CD4-positive, alpha-beta T cell treated with Interleukin-17A for 4 hours (primary cell): ENCODE measurements at places on chromosomes 2 and 18.

GRCh38 chr18:9570255-9570654 lies 44.1 kb downstream of the PPP4R1 start:
- no peak for DNase-seq

- DNase-seq = no peak
Measured at GRCh38 chr18:71831039-71831438, 713.1 kb downstream of the CBLN2 start.

DNA sequence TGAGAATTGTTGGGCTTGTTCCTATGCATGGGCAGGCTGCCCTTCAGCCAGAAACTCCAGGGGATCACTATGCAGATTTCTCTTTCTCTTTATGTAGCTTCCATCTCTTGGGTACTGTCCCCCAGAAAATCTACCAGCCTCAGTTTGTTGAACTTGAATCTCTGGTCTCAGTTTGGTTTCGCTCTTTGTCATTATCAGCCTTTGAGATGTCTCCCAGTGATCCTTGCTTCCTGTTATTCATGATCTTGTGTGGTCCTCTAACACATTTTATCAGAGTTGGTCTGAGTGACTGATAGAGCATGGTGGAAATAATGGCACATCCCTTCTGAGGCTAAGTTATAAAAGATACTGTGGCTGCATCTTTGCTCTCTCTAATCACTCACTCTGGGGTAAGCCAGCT lies 7.8 kb downstream of the TMEM87B start:
- no peak for DNase-seq

DNA sequence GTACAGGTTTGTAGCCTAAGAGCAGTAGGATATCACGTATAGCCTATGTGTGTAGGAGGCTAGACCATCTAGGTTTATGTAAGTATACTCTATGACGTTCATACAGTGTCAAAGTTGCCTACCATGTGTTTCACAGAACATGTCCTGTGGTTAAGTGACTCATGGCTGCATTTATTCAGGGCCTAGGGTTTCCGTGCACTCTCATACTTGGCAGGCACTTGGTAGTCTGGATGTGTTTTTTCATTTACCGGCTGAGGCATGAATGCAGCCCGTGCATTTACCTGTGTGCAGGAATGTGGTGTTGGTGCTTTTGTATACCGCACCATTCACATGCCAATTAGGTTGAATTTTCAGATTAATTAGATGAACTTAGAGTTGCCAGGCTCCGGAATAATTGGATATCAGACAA lies 43.4 kb downstream of the MYL12B start:
- DNase-seq = peak; percentile 35

- peak; percentile 66 for DNase-seq
Measured at GRCh38 chr2:237968048-237968862, 1.4 kb downstream of the UBE2F start.

GRCh38 chr2:120702061-120702460 lies 33.6 kb upstream of the GLI2 start:
- DNase-seq = no peak

GRCh38 chr2:25497918-25498407 lies 156.2 kb upstream of the DNMT3A start:
- DNase-seq = no peak

DNA sequence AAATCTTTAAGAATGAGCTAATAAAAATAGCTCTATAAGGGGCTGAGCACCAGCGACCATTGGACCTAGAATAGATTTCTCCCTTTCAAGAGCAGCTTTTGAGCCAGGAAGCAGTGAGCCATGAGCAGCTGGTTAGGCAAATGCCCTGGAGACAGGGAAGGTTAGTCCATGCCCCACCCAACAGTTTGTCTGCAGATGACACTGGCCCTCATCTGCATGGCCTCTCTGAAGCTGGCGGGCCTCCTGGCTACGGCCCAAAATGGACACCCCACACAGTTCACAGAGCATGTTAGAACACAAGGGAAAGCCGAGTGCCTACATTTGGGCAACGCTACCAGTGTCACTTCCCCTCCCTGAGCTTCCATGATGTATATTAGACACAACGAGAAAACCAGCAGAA lies 201.1 kb downstream of the MGAT5 start:
- no peak for DNase-seq

- no peak for DNase-seq
Measured at GRCh38 chr18:69400976-69401225, 213 bp downstream of the DOK6 start.

GRCh38 chr2:169066897-169067296 lies 2.5 kb upstream of the DHRS9 start:
- DNase-seq = no peak

DNA sequence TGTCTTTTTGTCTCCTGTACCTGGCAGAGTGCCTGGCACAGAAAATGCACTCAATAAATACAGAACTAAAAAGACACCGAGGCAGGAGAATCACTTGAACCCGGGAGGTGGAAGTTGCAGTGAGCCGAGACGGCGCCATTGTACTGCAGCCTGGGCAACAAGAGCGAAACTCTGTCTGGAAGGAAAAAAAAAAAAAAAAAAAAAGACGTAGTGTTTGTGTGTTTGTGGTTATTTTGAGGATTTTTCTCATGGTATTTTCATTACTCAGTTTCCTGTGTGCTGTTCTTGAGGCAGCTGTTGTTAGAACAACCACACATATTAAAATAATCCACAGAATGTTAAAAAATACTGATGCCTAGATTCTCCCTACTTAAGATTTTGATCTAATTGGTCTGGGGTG lies 519.2 kb upstream of the SPHKAP start:
- no peak for DNase-seq

DNA sequence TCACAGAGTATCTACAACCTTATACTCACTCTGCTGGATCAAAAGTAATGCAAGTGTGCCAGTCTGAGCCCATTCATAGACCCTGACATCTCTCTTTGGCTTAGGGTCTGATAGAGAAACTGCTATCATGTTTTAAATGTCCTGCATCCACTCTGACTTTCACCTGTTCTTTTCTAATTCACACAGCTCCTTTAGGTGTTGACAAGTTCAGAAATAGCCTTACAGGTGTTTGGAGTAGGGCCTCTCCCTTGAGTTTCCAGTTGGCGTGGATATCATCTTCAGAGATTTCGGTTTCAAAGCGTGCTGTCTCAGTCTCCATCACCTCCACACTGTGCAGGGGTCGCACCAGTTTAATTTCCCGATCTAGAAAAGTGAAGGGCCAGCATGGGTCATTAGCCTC lies 150.3 kb downstream of the PLEKHA3 start:
- DNase-seq = no peak

- DNase-seq = no peak
Measured at GRCh38 chr18:63775166-63775730, at the start of gene SERPINB7. TSS of gene SERPINB7 (plus strand) at chr18:63775418. CDS start at chr18:63782373, 6,955 bp downstream.

- DNase-seq = peak; percentile 28
Measured at GRCh38 chr18:13680612-13681011, 45.7 kb downstream of the FAM210A start.

- DNase-seq = no peak
Measured at GRCh38 chr2:61460163-61460562, 10.7 kb downstream of the USP34 start.

DNA sequence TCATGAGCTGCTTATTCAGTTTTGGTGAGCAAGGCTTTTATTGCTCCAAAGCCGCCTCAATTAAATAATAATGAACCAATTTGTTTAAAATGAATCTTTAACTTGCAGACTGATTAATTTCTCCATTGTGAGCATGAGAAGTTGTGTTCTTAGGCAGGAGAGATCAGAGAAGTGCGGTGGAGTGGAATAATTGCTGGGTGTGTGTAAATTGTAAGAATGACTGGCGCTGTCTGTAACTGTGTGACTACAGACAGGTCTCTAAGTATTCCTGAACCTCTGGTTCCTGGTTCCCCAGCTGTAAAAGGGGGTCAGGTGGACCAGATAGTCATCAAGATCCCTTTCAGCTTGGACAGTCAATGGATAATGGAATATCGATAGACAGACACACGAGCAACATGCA lies 98.0 kb upstream of the EFEMP1 start:
- no peak for DNase-seq

- no peak for DNase-seq
Measured at GRCh38 chr2:217071416-217071815, 211.6 kb upstream of the TNP1 start.

- DNase-seq = no peak
Measured at GRCh38 chr2:99504844-99505584, 15.2 kb upstream of the REV1 start.
